ENCODE measurements at places on chromosomes 16 and 17.

- DNase-seq, result no peak
These were observed 681.7 kb downstream of the MAF start for GRCh38 chr16:78918805-78919305.

GRCh38 chr17:8125947-8126490 lies 2.1 kb upstream of the HES7 start:
- peak; percentile 22 for DNase-seq

GRCh38 chr17:39904990-39905288 lies 13.5 kb downstream of the GSDMB start:
- no peak for DNase-seq

- no peak for DNase-seq
These were observed 34.1 kb downstream of the CUEDC1 start for GRCh38 chr17:57920916-57921703.

- no peak for DNase-seq
These were observed 977 bp upstream of the CA10 start for GRCh38 chr17:52159246-52160135.

DNA sequence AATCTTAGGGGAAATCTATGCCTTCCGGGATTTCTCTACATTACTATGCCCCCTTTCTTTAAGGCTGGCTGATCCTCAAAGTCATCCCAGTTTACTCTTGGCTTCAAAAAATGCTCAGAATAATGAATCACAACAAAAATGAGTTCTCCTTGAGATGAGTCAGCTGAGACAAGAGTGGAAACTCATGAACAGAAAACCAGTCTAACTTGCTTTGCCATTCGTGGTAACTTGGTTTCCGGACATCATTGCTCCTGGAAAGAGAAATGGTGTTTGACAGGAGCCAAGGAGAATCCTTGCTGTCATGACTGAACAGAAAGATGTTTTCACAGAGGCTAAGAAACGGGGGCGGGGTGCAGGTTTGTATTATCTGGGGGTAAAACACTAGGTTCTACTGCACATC lies 435.6 kb upstream of the DYNLRB2 start:
- DNase-seq, result no peak

DNA sequence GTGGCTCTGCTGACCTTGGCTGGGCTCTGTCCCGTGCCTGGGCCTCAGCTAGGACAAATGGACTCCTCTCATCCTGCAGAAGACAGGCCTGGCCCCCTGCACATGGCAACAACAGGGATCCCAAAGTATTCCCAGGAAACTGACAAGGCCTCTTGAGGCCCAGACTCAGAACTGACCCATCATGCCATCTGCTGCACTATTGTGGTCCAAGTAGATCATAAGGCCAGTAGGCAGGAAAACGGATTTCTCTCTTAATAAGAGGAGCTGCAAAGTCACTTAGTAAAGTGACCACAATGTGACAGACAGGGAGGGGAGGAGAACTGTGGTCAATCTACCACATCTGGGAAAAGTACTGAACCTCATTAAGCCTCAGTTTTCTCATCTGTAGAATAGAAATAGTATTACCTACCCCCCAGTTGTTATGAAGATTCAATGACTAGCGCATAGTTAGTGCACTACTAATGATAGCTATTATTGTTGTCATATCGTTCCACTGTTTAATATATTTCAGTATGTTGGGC lies 62.1 kb upstream of the TNRC6A start:
- DNase-seq, result no peak

GRCh38 chr17:28124962-28125361 lies 82.5 kb downstream of the NLK start:
- no peak for DNase-seq

GRCh38 chr16:14302399-14303181 lies 231.5 kb downstream of the MRTFB start:
- peak; percentile 27 for DNase-seq

GRCh38 chr16:1678500-1679098 lies 520 bp downstream of the JPT2 start:
- peak; percentile 61 for DNase-seq

DNA sequence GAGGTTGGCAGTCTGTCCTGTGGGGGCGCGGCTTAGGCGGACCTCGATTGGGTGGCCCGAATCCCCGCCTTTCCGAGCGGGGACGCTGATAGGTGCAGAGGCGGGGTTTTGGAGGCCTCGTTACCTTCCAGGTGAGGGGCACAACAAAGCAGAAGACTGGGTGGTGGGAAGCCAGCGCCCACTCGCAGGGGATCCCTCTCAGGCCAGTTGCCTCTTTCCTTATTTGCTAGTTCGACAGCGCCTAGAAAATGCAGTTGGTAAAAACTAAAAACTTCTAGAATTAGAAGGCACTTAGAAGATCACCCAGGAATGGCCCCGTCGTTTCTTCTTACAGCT lies 730 bp downstream of the KAT7 start:
- DNase-seq, result no peak

DNA sequence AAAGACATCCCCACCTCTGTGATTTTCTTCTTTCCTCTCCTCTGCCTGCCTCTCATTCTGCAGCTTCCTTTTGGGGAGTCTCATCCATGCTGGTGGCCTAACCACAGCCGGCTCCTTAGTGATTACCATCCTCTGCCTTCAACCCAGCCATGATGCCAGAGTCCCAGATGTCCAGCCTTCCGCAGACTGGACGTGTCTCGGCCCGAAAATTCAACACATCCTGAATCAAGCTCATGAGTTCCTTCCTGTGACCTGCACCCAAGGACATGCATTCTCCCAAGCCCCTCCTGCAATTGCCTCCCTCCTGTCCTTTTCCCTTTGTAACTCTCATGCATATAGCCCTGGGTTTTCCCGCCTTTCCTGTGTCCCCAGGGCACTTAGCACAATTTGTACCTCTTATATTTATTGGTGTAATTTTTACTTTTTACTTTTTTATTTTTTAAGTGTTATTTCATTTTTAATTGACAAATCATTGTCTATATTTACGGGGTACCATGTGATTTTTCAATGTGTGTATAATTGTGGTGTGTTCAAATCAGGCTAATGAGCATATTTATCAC lies 1.2 kb upstream of the SLC13A5 start:
- no peak for DNase-seq

DNA sequence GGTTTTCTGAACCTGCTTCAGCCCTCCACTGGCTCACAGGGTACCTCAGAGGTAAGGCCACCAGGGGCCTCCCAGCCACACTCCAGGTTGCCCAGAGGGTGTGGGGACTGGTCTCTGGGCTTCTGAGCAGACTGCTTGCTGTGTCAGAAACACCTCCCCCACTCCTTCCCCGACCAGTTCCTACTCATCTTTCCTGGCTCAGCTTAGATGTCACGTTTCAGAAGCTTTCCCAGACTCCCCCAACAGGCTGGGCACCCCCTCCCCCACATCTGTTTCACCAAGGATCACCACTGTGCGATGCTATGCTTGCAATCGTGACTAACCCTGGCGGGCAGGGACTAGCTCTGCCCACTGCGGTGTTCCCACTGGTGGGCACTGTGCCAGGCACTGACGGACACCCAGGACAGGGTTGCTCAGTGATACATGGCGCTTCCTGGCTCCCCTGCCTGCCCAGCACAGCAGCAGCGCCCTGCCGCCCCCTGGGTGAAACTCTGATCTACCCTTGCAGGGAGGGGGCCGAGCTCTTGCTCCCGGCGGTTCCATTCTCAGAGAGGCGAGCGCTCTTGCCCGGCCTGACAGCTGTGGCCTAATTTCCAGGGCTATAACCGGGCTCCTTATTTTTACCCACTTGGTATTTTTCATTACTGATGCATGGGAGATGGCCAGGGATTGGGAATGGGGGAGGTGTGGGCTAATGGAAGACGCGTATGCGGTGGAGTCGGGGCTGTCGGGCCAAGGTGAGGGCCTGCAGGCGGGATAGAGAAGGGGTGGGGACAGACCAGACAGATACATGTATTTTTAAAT lies 29.4 kb upstream of the MTSS2 start:
- DNase-seq, result no peak

DNA sequence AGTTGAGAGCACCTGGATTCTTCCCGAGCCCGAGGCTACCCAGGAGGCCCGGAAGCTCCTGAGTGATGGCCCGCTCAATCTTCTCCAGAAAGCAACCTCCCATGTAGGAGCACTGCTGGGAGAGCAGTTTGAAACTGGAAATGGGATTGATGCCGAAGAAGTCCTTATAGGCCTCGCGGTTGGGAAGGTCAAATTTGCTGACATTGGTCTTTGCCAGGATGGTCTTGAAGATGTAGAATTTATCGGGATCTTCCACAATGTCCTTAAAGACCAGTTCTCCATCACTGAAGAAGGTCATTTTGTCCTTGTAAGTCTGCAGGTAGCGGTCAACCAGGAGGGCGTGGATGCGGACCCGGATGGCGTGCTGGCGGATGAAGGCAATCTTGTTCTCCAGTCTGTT lies 49.7 kb downstream of the SRL start:
- DNase-seq, result no peak

DNA sequence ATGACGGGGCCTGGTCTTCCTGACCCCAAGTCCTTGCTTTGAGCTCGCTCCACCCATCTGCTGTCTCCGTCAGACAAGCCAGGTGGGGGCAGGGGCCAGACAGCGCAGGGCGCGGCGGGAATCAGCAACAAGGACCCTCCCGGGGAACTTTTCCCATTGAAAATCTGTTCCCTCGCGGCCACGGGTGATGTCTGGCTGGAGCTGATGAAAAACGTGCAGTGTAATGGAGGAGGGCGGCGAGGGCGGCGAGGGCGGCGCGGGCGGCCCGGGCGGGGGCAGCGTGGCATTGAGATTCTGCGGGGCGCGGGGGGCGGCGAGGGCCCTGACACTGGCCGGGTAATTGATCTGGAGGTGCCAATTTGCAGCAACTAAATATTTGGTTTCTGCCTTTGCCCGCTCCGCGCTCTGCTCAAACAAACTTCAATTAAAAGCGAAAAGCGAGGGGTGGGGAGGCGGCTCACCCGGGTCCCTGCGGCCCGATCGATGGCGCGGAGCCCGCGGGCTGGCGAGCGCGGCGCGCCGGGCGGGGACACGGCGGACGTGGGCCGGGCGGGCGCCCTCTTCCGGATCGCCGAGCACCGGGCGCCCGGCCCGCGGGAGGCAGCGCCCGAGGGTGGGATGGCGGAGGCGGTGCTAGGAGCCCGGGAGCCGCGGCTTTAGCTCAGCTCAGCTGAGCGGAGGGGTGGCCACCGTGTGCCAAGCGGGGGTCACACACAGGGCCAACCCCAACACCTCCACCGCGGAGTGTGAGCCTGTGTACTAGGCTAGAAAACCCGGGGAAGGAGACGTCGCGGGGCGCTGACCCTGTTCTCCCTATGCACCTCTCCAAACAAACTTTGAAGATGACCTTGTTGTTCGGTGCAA lies 32.4 kb downstream of the DCAKD start:
- DNase-seq, result peak; percentile 40

- DNase-seq, result no peak
These were observed 4.3 kb downstream of the UBE2G1 start for GRCh38 chr17:4362141-4362540.

GRCh38 chr16:14325502-14326401 lies 254.6 kb downstream of the MRTFB start:
- no peak for DNase-seq

DNA sequence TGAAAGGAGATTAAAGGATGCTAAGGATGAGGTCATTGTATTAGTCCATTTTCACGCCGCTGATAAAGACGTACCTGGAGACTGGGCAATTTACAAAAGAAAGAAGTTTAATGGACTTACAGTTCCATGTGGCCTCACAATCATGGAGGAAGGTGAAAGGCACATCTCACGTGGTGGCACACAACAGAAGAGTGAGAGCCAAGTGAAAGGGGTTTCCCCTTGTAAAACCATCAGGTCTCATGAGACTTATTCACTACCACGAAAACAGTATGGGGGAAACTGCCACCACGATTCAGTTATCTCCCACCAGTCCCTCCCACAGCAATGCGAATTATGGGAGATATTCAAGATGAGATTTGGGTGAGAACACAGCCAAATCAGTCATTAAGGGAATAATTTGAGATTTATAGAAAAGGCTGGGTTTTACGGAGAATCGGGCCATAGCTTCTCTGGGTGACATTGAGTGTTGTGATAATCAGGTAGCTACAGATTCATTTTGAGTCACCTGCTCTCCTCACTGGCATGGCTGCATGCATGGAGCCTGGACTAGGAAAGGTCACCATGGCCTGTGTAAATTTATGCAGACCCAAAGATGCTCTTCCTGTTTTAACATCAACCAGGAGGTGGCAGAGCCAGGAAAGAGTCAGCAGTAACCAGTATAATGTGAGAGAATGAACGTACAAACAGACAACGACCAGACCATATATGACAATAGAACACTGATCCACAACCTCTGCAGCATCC lies 40.5 kb upstream of the DYNLRB2 start:
- no peak for DNase-seq

GRCh38 chr17:42678951-42679491 lies 2.2 kb upstream of the PLEKHH3 start:
- DNase-seq, result peak; percentile 44

GRCh38 chr17:51325471-51325870 lies 65.1 kb downstream of the UTP18 start:
- DNase-seq, result no peak

GRCh38 chr17:72192800-72193192 lies 72.0 kb downstream of the SOX9 start:
- DNase-seq, result no peak

DNA sequence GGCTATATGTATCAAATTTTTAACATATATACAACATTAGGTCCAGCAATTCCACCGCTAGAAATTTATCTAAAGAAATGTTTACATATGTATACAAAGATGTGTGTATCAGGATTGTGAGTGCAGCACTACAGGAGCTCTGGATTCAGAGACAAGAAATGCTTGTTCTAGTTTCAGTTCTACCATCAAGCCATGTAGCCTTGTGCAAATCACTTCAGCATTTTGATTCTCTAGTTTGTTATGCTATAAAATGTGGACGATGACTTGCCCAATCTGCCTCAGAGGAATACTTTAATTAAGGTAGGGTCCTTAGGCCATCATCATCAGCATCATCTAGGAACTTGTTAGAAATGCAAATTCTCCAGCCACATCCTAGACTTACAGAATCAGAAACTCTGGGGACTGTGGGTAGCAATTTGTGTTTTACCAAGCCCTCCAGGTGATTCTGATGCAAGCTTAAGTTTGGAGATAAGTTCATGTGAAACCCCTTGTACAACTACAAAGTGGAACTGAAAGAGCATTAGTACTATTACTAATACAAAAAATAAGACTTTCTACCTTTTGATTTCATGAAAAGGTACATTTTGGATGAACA lies 131.2 kb upstream of the CORO6 start:
- no peak for DNase-seq

- no peak for DNase-seq
These were observed 299.0 kb downstream of the CEP112 start for GRCh38 chr17:65892912-65893377.

- DNase-seq, result no peak
These were observed 4.1 kb downstream of the DPEP3 start for GRCh38 chr16:67976205-67976604.

GRCh38 chr17:47695429-47696376 lies 1.7 kb downstream of the TBKBP1 start:
- DNase-seq, result no peak

Measured in stimulated activated CD4-positive, alpha-beta T cell treated with anti-CD3 and anti-CD28 coated beads, Interleukin-4, amount 100 ng/mL, for 1 hour (primary cell).